ENCODE measurements at places on chromosomes 7 and 10.
A peak's percentile ranks its signal among the peaks of the same experiment; 100 is the strongest.

- DNase-seq = no peak
Observed at GRCh38 chr10:58240531-58240930, 27.2 kb downstream of the IPMK start.

GRCh38 chr10:6737080-6737641 lies 157.1 kb upstream of the PRKCQ start:
- no peak for DNase-seq

- DNase-seq = no peak
Observed at GRCh38 chr10:71980181-71981014, 16.2 kb downstream of the CHST3 start.

DNA sequence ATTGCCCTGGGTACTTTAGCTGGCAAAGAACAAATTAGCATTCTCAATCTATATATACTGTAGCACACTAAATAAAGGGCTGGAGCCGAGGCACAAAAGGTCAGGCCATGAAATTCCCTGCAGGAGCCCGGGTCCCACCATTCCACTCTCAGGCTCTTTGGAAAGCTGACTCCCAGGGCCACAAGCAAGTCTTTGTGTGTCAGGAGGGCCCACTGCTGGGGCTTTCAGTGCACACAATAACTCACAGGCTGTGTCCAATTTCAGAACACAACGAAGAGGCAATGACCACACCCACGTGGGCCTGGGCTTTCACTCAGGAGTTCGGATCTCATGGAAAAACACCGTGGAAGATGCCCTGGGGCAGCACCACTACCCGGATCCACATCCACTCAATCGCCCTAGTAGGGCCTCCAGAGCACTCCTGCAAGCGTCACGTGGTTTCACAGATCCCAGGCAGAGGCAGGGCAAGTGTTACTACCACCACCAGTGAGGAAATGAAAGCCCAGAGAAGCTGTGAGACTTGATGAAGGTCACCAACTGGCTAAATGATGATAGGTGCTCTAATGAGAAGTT lies 60.3 kb downstream of the COBL start:
- no peak for DNase-seq

DNA sequence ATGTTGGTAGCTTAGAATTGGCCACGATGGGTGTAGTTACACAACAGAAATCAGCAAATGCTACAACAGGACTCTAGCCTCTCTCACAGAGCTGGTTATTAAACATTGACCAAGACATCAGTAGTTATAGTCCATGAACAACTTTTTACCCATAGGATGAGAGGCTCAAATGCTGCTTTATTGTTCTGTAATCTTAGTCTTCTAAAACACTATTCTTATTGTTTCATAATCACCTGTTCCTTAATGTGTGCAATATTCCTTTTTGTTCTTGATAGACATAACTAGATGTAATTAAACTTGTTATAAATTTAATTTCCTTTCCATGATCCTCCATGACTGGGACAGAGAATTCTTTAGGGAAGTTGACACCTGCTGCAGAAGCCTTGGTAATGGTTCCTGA lies 356.9 kb downstream of the EXOC4 start:
- no peak for DNase-seq

DNA sequence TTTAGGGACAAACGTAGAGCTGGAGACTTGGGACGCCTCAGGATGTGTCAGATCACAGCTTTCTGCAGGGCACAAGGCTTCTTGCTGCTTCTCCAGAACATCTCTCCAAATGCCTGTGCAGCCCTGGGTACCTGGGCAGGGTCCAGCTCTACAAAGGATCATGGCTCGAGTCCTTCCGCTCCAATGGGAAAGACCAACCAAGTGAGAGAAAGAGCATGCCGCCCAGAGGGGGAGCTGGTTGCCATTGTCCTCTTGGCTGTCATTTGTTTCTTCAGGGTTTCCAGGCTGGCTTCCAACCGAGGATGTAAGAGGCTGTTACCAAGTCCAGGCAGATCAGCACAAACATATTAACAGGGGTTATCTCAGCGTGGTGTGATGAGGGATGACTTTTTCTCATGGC lies 5.6 kb upstream of the LEP start:
- DNase-seq = no peak

- no peak for DNase-seq
Observed at GRCh38 chr7:139647085-139647484, 123.6 kb downstream of the CLEC2L start.

GRCh38 chr7:117480055-117480362 lies 184 bp downstream of the CFTR start:
- no peak for DNase-seq

- DNase-seq = no peak
Observed at GRCh38 chr10:14553448-14553847, 221.2 kb downstream of the FAM107B start.

DNA sequence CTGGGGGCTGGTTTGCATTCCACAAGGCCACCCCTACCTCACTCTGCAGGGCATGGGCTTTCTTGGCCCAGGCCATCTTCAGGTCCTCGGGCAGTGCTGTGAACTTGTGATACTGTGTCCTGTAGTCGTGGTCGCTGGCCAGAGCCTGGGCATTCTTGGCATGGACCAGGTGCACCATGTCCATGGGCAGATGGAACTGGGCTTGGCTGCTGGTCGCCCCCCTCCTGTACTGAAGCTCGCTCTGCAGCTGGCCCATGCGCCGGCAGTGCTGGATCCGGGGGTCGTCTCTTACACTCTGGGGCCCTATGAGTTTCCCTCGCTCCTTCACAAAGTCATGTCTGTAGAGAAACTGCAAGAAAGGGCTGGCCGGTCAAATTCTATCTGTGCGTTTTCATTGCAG lies 51.7 kb downstream of the HABP2 start:
- DNase-seq = no peak

GRCh38 chr10:11381023-11381422 lies 230.4 kb downstream of the USP6NL start:
- no peak for DNase-seq

- peak; percentile 24 for DNase-seq
Observed at GRCh38 chr10:15254808-15255648, 86.5 kb upstream of the NMT2 start.

DNA sequence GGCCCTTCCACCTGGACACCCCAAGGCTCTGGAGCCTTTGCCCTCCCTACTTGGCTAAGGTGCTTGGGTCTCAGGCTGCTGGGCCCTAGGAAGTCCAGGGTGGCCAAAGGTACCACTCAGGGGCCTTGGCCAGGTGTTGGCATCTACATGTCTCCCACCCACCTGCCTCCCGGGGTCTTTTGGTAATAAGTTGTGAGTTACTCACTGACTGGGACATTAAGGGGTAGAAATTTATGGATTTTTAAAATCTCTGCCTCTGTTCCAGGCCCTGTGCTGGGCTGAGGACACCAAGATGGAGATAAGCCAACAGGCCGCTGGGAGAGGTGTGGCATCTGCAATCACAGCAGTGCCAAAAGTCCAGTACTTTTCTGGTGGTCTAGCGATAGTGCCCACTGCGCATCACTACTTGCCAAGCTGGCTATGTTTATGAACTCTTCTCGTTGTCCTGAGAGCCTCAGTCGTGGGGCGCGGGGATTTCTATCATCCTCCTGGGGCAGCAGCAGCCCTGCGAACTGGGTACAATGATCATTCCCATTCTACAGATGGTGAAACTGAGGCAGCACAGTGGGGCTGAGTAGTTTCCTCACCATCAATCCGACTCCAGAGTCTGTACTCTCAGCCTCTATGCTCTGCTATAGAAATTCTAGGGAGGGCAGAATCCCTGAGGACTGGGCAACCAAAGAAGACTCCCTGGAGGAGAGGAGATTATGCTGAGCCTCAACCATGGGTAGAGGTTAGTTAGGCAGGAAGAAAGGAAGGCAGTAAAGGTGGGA lies 36.2 kb downstream of the TBATA start:
- no peak for DNase-seq

GRCh38 chr10:95814011-95814727 lies 58.2 kb downstream of the ENTPD1 start:
- DNase-seq = no peak

DNA sequence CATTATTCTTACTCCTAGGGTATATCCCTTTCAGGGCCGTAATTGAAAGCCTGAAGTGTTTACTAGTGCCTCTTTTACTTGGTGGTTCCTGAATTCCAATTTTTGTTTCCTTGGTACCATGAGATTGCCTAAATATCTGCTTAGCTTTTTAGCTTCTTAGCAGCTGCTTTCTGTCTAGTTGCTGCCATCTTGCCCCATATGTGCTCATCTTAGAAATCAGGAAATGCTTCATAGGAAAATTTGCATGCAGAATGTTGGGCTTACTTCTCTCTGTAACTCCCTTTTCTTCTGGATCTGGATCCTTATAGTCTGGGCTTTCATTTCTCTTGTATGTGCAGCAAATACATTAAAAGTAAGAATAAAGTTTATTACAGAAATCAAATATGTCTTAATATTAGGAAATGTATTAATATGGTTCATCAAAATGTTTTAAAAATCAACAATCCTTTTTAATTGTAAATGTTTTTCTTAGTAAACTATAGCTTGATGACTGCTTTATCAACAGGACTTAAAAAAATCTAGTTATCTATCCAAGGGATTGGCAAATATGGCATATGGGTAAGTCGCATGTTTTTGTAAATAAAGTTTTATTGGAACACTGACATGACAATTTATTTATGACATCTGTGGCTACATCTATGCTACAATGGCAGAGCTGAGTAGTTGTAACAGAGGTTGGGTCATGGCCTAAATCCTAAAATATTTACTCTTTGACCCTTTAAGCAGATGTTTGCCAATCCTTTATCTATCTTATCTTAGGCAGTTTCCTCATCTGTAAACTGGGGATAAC lies 73.5 kb upstream of the CDK6 start:
- DNase-seq = no peak

- no peak for DNase-seq
Observed at GRCh38 chr7:84297616-84298015, 103.0 kb upstream of the SEMA3A start.

- no peak for DNase-seq
Observed at GRCh38 chr7:42907316-42907715, 4.6 kb downstream of the C7orf25 start.

GRCh38 chr7:47435889-47436312 lies 146.0 kb downstream of the TNS3 start:
- DNase-seq = no peak

GRCh38 chr10:12214763-12215218 lies 18.8 kb downstream of the CDC123 start:
- DNase-seq = no peak

DNA sequence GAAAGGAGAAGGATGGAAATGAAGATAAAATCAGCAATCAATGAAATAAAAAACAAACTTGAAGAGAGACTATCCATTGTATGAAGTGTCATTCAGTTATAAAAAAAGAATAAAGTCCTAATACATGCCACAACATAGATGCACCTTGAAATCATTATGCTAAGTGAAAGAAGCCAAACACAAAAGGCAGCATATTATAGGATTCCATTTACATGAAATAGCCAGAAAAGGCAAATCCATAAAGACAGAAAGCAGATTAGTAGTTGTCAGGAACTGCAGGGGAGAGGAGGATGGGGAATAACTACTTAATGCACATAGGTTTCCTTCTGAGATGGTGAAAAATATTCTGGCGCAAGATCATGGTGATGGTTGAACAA lies 6.6 kb upstream of the PON1 start:
- DNase-seq = no peak

- DNase-seq = peak; percentile 73
Observed at GRCh38 chr7:151415375-151416105, 5.7 kb upstream of the WDR86 start.

DNA sequence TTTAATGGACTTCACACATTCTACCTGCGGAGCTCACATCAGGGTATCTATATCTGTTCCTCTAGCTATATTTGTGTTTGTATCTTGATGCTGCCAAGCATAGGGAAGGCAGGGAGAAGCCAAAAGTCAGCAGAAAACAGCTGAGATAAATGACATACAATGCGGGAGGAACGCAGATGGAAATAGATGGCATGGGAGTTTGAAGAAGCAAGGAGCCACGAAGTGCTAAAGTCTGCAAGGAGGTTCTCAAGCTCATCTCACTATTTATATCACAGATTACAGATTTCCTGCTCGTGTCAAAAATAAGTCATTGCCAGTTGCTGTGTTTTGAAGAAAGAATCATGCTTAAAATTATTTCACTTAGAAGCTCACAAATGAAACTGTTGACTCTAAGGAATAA lies 180.5 kb downstream of the DPP6 start:
- DNase-seq = no peak

All from NCI-H2107 (cell line).